ENCODE measurements at places on chromosomes 1 and 21.

- no peak for DNase-seq
Observed at GRCh38 chr1:183827801-183828200, 22.9 kb downstream of the RGL1 start.

GRCh38 chr1:17839641-17840196 lies 84.6 kb downstream of the ACTL8 start:
- DNase-seq, result no peak

DNA sequence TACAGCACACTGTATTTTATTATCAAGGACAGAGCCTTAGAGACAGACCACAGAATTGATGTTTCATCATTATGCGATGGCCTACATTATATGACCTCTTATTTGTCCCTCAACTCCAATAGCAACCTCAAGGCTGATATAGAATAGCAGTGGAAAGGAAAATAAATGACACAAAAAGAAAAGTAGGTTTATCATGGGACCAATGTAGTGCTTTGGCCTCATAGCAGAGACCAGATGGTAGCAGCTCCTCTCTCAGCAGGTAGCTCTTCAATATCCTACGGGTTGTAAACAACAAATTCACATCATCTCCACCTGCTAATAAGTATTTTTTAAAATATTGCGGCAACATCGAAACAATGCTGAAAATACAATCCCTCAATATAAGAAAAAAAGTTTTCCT lies 25.2 kb downstream of the ANP32E start:
- no peak for DNase-seq

GRCh38 chr1:32971576-32971975 lies 7.0 kb upstream of the RNF19B start:
- no peak for DNase-seq

GRCh38 chr1:159686599-159687299 lies 27.6 kb downstream of the CRP start:
- DNase-seq, result no peak

GRCh38 chr1:50305808-50306207 lies 117.4 kb downstream of the DMRTA2 start:
- DNase-seq, result no peak

- peak; percentile 57 for DNase-seq
Observed at GRCh38 chr1:23184212-23184934, 15.7 kb upstream of the LUZP1 start.

DNA sequence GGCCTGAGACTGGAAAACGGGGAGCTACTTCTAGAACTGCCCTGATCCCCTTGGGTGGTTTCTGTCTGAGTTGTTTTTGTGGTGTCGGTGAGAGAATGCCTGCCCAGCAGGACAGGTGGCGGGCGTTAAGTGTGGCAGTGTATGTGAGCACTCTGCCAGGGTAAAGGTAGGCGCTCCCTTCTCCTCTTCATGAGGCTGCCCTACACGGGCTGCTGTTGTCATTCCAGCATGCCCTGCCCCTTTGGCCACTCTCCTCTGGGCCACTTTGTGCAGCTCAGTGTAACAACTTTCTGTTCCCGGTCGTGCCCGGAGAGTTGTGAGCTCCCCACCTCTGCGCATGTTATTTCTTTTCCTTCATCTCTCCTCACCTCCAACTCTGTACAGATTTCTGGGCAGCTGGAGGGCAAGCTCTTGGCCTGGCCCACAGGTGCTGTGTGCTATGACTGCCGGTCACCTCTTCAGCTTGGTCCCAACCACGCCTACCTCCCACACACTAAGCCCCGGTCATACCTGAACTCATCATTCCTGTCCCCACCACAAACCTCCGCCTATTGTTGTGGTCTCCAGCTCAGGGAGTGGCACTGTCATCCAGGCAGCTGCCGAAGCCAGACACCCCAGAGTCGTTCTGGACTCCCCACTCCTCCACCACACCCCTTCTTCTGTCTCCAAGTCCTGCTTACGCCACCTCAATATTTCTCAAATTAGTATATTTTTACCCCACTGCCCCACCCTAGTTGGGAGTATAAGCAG lies 69.0 kb downstream of the GADD45A start:
- DNase-seq, result peak; percentile 41

DNA sequence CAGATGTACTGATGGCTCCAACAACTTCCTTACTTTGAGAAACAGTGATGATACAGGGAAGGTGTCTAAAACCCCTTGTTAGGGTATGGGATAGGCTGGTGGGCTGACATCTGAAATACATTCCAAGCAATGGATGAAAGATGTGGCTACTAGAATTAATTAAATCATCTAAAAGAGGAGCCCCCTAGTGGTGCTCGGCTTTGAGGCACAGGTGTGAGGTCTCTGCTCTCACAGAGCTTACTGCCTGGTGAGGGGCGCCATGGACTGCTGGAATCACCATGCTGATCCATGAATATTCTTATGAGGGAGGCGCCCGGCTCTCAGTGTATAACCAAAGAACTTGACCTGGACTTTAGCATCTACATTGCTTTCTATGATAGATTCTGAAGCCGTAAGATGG lies 48.5 kb downstream of the GNG4 start:
- DNase-seq, result peak; percentile 2

DNA sequence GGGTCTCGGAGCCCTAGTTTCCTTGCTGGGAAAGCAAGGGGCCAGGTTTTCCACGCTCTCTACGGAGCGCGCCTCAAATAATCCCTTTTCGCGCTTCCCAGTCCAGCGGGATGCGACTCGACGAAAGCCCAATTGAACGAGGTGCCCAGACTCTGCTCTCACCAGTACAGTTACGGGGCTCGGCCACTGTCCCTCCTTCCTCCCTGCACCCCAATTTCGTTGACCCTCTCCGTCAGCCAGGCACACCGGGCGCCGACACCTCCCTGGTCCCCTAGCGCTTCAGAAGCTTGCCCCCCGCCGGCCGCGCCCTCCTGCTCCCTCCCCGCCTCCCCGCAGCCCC lies 389 bp downstream of the SEMA6C start:
- DNase-seq, result no peak

- DNase-seq, result no peak
Observed at GRCh38 chr1:36805979-36806640, 228.2 kb downstream of the GRIK3 start.

DNA sequence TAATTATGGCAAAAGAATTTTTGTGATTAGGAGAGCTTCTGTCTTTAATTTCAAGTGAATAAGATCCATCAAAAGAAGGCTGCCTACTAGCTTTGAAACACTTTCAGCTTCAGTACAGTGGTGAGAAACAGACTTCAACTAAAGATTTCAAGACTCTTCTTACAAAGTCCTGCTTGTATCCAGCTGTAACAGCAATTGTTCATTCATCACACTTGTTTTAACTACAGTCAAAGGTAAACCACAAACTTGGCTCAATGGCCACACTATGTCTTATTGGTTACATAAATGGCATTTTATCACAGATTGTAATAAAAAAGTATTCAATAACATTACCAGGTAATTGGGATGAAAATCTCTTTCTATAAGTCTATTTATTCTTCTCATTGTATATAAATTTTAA lies 59.2 kb downstream of the WARS2 start:
- no peak for DNase-seq

DNA sequence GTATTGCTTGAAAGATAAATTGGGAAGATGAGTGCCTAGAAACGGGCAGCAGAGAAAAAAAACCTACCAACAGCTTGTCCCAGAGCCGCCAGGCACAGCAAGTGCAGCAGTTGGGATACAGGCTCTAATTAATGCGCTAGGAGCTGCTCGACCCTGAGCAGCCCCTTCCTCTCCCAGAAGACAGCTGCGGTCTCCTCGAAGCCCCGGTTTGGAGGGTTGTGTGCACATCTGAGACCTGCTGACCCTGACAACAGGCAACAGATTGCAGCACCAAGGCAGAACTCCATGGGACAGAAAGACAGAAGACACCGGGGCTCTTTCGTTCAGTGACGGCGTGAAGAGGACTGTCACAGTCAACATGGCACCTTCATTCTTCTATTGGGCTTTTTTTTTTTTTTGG lies 101.4 kb downstream of the TSEN15 start:
- no peak for DNase-seq

GRCh38 chr1:102032534-102032933 lies 35.8 kb upstream of the OLFM3 start:
- DNase-seq, result no peak

Data from LoVo (cell line).